ENCODE measurements at places on chromosomes 3 and 15.

DNA sequence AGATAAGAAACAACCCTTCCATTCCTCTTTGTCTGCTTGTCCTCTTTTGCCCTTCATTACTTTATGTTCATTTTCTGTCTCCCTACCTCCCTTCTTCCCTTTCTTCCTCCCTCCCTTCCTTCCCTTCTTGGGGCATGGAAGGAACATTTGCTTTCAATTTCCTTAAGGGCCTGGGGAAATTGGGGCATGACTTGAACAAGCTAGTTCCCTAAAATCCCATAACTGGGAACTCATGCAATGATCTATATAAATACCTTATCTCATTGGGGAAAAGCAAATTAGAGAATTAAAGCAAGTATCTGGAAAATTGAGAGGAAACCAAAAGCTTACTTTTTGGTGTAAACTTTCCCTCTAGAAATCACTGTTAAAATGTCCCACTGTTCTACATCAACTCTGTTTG, 35.7 kb downstream of the BOC start:
- DNase-seq = no peak

DNA sequence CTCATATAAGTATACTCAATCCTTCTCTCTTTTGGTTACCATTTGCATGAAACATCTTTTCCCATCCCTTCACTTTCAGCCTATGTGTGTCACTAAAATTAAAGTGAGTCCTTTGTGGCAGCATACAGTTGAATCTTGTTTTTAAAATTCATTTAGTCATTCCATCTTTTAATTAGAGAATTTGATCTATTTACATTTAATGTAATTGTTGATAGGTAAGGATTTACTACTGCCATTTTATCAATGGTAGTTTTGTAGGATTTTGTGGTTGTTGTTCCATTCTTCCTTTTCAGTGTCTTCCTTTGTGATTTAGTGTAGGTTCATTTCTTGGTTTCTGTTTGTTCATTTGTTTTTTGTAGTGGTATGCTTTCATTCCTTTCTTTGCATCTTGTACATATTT, 191.9 kb upstream of the CTNNB1 start:
- no peak for DNase-seq

DNA sequence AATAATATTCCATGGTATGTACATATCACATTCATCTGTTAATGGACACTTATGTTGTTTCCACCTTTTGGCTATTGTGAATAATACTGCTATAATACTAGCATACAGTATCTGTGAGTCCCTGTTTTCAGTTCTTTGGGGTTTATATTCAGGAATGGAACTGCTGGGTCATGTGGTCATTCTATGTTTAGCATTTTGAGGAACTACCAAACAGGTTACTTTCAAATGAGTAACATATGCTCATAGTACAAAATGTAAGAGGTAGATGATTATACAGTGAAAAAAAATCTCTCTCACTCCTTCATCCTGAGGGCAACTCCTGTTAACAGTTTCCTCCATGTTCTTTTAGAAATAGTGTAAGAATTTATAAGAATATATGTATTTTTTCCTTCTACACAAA, 162.2 kb downstream of the PLD1 start:
- DNase-seq = no peak

DNA sequence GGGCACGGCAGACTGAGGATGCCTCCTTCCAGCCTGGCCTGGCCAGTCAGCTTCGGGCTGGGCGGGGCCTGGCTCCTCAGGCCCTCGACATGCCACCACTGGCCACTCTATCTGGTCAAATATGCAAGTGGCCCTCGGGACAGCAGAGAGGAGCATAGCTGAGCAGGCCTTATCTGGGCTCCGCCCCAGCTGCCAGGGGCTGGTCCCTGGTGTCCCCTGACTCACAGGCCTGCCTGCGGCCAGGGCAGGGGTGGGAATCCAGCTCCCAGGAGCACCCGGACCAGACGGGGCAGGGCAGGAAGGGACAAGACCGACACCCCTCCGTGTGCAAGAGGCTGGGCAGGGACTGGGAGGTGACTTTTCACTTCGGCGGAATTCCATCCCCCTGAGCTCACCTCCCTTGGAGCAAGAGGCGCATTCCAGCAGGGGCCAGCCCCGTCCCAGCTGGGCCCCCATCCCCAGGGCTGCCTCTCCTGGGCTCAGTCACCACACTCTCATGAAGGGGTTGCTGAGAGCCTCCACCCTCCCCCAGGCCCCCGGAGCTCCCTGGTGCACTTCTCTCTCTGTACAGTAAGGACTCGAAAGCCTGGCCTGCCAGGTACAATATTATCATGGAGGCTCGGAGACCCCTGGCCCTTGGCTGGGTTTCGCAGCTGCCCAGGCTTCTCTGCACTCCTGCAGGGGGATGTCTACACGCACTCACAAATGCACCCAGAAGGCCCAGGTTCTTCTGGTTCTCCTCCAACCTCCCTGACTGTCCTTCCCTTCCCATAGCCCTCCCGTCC, 29.5 kb downstream of the WNT7A start:
- peak; percentile 48 for DNase-seq

- DNase-seq = no peak
These were observed 10.3 kb upstream of the HMCES start for GRCh38 chr3:129268396-129268795.

- DNase-seq = no peak
These were observed 67.4 kb upstream of the LARS2 start for GRCh38 chr3:45320986-45321385.

DNA sequence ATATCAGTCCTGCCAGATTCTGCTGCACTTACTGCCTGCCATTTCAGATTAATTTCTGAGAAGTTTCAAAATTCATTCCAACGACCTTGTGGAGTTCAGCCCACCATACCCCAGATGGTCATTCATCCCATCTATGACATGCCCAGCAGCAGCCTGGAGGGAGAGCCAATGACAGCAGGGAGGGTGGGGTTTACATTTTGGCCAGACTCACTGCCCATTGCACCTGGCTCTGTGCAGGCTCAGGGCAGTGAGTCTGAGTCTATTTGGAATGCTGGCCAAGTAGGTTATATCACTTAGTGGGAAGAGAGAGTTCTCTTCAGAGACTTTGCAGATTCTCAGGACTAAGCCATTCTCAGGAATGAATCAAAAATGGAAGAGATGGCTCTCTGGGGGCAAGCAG, 21.5 kb downstream of the SRPRB start:
- DNase-seq = no peak

GRCh38 chr3:194575484-194576210, 57.6 kb downstream of the TMEM44 start:
- no peak for DNase-seq

GRCh38 chr3:42505849-42506410, 3.5 kb downstream of the VIPR1 start:
- DNase-seq = no peak

GRCh38 chr3:182259579-182259978, 533.7 kb upstream of the ATP11B start:
- DNase-seq = peak; percentile 28

DNA sequence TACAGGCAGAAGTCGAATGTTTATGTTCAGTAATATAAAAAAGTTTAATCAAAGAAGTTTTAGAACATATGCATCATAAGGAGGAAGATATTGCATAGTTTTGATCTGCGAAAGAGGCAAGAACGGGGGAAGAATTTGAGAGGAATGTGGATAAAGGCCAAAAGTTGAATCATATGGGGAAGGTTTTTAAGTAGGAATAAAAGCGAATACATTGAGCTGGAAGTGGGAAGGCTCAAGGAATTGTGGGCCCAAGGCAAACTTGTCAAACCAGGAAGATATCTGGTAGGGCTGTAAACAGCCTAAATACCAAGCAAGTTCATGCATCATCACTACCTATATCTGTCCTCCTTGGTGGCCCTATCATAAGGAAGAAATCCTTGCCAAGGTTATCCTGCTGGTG, 186.9 kb downstream of the MAGI1 start:
- no peak for DNase-seq

- no peak for DNase-seq
These were observed 8.8 kb downstream of the LINGO1 start for GRCh38 chr15:77623755-77624524.

DNA sequence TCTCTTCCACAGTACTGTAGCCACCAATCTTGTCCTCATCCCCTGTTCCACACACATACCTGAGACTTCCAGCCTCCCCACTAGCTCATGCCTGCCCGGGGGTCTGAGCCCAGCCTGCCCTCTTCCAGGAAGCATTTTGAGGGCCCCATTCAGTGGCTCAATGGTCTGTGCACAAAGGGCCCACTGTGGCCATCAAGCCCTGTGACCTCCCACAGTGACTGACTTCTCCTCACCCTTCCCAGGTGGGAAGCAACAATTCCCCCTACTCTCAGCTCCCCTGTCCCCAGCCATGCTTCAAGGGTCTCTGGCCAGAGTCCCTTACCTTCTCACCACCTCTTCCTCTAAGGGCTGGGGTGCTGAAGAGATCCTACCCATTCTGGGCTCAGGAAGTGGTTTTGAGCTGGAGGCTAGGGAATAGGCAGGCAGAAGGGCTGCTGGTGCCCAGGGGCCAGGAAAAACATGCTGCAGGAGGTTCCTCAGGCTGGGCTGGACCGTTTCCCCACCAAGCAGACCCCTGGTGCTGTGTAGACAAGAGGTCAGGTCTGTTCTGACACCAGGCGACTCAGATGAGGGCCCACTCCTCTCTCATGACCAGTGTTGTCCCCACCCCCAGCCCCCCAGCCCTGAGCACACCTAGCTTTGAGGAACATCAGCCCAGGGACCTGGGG, 3.0 kb upstream of the KLF15 start:
- no peak for DNase-seq

DNA sequence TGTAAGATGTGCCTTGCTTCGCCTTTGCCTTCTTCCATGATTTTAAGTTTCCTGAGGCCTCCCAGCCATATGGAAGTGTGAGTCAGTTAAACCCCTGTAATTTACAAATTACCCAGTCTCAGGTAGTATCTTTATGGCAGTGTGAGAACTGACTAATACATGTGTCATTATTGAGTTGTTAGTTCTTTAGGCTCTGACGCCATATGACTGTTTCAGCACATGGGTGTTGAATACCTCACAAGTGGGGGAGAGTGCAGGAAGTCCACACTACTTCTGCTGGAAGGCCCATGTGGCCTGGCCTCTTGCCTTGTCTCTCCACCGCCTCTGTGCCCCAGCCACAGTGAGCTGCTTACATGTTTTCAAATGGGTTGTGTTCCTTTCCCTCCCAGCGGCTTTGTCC, 28.5 kb downstream of the MFSD1 start:
- DNase-seq = no peak

DNA sequence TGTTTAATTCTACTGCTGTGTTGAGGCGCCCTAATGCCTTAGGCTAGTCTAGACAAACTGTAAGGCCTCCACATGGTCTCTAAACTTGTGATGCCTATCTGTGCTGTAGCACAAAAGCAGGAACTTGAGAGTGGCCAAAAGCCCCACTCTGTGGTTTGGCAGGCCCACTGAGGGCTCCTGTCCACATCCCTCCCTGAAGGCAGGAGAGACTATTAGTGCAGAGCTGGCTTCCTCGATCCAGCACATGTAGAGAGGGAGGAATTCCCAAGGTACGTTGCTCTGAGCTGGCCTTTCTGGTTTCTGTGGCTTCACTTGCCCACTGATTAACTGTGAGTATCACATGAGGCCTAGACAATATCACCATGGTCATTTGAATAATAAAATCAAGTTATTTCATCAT, 90.6 kb downstream of the POLR2M start:
- no peak for DNase-seq

Measured in D341Med (cell line).